ENCODE measurements at places on chromosomes 2 and 18. TPM values are rescaled to one million over a fixed set of nuclear protein-coding genes. Genes with fewer than 3 reads are reported as not detected.

GRCh38 chr18:36196238-36196995 is 9.1 kb downstream of the MOCOS start:
- DNase-seq: no peak

- no peak for DNase-seq
These were observed 16.8 kb downstream of the TTC39C start for GRCh38 chr18:24031318-24031717.

DNA sequence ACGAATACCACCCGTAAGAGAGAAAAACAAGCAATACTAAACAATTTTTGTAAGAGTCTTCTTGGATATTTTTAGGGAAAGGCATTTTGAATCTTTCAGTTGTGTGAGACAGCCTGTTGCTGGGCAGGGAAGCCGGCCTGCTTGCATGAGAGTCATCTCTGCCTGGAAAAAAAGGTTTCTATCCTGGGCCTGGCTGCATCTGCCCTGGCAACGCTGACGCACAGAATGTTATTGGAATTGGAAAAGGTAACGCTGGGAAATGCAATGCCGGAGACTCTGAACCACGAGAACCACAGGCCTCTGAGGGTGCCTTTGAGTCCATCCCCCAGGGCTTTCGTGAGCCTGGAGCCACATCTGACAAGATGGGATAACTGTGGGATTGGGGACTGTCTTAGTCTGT is 17.9 kb upstream of the NPAS2 start:
- DNase-seq: no peak

- DNase-seq: no peak
These were observed 358.2 kb upstream of the MYT1L start for GRCh38 chr2:2689306-2689705.

- no peak for DNase-seq
These were observed 186.6 kb downstream of the MTX2 start for GRCh38 chr2:176455816-176456291.

- DNase-seq: no peak
These were observed 83.4 kb downstream of the XDH start for GRCh38 chr2:31331156-31331555.

The HOXD13 gene
- not detected for total RNA-seq

Data from T-cell (primary cell).